Natural killer cell treated with Interleukin-12 subunit alpha and Interleukin-12 subunit beta and Interleukin-15 and Interleukin-18, amount 100 ng/mL, for 72 hours (primary cell): ENCODE measurements at places on chromosomes 12 and 14. TPM values are rescaled to one million over a fixed set of nuclear protein-coding genes. Genes with fewer than 3 reads are reported as not detected.

GALNT4 gene
- 34.9 TPM for total RNA-seq

KRT78 gene
- not detected for total RNA-seq

OAS2 gene
- 59.2 TPM for total RNA-seq

DAZAP2 gene
- total RNA-seq, result 141 TPM

PPP1R12A gene
- 131 TPM for total RNA-seq

TAS2R9 gene
- not detected for total RNA-seq

POTEG gene
- total RNA-seq, result not detected

TMEM179 gene
- total RNA-seq, result 0.48 TPM

GPRC5D gene
- not detected for total RNA-seq

TGM1 gene
- total RNA-seq, result 8.7 TPM

- no peak for DNase-seq
Observed at GRCh38 chr14:89927186-89927865, 27.2 kb downstream of the EFCAB11 start.

GRCh38 chr14:54267172-54267571 lies 129.6 kb upstream of the CDKN3 start:
- DNase-seq, result no peak

GRCh38 chr12:62873826-62874448 lies 61.0 kb downstream of the PPM1H start:
- DNase-seq, result no peak

- DNase-seq, result no peak
Observed at GRCh38 chr12:49198431-49199155, 9.7 kb upstream of the TUBA1A start.

- no peak for DNase-seq
Observed at GRCh38 chr14:95185033-95185766, 27.9 kb upstream of the DICER1 start.

GRCh38 chr14:104355101-104356019 lies 217.0 kb downstream of the KIF26A start:
- no peak for DNase-seq

DNA sequence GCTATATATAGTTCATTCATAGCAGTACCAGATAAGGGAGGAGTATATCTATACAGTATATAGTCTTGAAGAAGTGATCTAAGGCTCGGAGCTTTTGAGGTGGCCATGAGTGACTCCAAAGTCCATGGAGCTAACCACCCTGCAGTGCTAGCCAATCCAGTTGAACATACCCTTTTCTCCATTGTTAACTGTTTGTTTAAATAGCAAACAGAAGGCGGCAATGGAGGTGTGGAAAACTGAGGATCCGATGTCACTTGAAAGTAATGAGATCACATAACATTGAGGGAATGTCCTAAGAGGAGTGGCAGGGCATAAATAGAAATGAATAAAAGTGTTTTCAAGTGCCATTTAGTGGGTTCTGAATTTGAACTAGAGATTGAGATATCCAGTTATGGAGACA lies 12.4 kb upstream of the SNAPC1 start:
- DNase-seq, result no peak

DNA sequence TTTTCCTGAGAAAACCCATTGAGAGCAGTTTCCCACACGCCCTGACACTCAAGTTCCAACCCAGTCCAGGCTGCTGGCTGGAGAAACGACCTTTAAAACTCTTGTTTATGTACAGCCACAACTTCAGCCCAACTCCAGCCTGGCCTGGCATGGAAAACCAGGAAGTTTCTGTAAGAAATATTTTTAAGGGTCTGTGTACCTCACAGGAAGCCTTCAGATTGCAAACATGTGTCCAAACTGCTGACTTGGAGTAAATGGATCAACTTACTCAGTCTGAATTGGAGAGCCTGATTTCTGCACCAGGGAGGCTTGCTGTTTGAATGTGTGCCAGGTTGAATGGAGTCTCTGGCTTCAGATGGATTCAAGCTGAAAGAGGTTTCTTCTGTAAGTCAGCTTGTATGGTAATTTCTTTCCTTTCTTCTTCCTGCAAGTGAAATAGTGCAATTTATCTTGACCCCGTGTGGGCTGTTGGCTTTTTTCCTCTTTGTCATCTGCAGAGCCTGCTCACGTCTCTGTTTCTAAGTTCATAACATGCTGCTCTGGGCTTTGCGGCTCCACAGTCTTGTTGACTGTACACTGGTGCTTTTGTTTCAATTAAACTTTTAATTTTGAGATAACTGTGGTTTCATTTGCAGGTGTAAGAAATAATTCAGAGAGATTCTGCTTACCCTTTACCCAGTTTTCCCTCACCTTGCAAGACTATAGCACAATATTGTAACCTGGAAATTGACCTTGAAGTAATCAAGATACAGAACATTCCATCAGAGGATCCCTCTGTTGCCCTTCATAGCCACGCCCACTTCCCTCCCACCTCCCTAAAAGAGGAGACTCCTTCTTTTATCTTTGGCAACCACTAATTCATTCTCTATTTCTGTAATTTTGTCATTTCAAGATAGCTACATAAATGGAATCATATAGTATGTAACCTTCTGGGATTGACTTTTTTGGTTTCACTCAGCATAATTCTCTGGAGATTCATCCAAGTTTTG lies 109.7 kb upstream of the PRMT8 start:
- DNase-seq, result no peak

DNA sequence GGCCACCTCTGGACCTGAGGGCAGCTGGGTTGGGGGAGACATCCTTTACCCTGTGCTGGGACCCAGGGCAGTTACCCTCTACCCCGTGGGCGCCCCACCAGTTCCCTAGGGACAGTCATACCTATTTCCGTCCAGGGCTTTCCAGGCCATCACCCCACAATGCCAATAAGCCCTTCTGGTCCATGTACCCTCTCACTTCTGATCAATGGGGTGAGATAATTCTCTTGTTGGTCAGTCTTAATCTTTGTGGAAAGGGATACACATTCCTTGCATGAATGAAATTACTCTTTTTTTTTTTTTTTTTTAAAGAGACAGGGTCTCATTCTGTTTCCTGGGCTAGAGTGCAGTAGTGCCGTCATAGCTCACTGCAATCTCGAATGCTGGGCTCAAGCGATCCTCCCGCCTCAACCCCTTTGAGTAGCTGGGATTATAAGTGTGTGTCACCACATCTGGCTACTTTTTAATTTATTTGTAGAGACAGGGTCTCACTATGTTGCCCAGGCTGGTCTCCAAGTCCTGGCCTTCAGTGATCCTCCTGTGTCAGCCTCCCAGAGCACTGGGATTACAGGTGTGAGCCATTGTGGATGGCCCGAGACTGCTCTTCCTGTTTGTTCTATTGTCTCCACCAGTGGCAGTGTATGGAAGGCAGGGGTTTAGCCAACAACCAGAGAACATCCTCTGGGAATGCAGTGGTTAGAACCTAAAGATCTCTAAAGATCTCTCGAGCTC lies 46.3 kb upstream of the STON2 start:
- no peak for DNase-seq

- DNase-seq, result no peak
Observed at GRCh38 chr12:88982694-88983093, 369.6 kb downstream of the DUSP6 start.

DNA sequence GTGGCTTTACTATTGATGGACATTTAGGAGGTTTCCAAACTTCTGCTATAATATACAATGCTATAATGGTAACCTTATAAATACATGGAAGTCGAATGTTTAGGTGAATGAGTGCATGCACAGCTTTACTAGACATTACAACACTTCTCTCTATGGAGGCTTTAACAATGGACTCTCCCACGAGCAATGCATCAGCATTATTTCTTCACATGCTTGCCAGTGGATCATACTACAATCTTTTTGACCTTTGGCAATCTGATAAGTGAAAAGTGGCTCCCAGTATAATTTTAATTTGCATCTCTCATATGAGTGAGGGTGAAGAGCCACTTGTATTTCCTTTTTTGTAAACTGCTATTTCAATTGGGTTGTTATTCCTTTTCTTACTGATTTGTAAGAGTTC lies 18.2 kb downstream of the RDH12 start:
- DNase-seq, result no peak

DNA sequence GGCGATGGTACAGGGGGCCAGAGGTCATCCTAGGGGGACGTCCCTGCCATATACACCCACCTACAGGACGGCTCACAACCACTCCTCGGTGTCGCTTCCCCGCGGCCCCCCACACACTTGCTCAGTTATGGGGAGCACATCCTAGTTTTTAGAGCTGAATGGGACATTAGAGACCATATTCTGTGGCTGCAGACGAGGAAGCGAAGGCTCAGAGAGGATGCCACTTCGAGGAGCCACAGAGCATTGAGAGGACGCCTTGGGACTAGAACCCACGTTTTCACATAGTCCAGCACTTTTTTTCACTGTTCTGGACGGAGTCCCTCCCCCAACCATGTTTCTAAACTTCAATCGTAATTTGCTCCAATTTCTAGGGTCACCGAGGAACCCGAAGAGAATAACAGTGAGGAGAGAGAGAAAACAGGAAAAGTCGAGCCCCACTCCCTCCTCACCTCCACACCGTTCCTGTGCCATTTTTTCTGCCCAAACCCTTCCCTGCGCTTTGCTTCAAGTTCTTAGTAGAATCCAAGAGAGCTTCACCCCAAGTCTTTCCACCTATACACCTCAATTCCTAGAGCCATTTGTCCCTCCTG lies 641 bp upstream of the ASCL1 start:
- DNase-seq, result no peak

DNA sequence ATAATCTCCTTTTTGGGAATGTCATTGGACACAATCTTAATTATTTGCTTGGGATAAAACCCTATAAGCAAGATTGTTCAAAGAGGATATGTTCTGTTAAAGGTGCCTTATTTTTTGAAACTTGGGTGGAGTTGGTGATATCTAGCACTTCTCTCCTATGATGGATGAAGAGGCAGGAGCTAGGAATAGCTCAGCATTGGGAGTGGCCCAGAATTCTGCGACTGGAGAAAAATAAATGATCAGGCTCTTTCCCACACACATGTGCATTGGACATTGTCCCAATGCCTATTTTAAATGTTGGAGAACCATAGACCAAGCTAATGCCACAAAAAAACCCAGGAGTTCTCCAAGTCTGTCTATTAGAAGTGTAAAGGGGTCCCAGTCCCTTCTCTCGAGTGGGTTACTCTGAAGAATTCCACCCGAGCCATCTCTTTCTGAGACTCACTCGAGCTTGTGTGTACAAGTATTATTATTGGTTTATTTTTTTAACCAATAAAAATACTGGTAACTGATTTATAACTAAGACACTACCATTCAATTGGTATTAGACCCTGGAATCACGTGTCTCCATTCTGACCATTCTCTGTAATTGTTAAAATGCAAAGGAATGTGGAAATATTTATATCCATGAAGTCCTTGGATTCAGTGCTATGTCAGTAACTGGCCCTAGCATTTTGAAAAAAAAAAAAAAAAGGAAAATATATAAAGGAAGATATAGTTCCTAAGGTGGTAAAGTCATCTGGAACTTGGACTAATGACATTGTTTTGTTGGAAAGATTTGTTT lies 437.5 kb upstream of the TMEM132C start:
- no peak for DNase-seq

DNA sequence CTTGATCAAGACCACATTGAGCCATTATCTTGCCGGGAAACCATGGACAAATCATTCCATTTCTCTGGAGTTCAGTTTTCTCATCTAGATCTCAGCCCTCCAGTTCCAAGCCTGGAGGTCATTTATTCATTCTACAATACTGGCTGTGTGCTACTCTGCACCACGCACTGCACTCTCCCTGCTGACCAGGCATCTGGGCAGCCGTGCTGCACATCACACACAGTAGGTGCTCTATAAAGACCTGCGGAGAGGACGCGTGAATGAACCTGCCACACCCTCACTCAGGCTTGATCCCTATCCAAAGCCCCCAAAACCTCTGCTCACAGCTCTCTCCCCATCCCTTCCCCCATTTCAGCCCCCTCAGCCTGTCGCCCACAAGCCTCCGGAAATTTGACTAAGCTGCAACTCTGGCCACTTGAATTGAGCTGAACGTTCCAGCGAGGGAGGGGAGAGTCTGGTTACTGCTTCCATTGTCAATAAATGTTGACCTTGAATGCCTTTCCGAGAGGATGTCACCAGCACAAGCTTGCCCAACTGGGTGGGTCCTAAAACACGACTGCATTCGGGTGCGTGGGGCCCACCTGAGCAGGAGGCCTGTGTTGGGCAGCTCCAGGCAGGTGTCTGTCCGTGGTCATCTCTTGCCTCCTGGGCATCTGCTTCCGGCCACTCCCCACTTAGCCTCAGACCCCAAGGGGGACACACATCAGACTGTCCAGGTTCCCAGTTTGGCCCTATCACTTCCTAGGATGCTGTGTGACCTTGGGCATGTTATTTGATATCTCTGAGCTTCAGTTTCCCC lies 17.8 kb downstream of the FAIM2 start:
- no peak for DNase-seq

DNA sequence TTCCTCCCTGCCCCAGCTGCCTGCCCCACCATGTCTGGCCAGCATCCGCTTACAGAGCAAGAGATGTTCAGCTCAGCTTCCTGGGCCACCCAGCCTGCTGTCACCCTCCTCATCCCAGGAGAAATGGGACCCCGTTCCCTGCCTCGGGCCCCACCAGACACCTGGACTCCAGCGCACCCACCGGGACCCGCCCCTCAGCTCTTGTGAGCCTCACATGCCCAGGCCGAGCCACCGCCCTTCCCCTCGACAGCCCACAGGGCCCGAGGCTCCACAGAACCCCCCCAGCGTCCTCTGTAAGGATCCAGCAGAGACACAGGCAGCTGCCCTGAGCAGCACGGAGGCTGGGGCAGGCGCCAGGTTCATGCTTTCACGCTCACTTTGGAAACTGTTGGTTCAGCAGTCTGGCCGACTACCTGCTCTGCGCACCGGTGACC lies 18.4 kb upstream of the C14orf180 start:
- no peak for DNase-seq

- no peak for DNase-seq
Observed at GRCh38 chr12:94426049-94426448, 33.6 kb downstream of the CEP83 start.

GRCh38 chr12:121175383-121176119 lies 34.4 kb upstream of the P2RX4 start:
- no peak for DNase-seq
